ENCODE measurements at places on chromosomes 6 and 20.

DNA sequence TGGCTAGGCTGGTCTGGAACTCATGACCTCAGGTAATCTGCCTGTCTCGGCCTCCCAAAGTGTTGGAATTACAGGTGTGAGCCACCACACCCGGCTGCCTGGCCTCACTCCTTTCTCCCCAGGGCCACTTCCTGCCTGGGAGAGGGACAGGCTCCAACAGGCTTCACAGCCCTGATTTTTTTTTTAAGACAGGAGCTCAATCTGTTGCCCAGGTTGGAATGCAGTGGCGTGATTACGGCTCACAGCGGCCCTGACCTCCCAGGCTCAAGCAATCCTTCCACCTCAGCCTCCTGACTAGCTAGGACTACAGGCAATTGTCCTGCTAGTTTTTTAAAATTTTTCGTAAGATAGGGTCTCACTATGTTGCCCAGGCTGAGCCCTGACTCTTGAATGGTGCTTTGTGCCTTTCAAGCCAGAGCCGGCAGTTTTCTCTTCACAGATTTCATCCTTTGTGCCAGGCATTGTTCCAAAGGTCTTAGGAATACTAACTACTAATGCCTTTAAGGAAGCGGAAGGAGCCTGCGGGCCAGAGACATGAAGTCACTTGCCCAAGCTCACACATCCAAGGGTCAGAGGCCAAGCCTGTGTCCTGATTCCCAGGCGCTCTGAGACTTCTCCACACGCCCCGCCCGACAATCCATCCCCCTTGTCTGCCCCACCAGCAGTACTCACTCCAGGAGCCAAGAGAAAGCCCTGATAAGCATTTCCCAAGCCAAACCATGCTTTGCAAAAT lies 19.2 kb downstream of the CAPN11 start:
- H3K27me3 ChIP-seq = peaks cover 11% of the 10 kb centered on the region
- no peak for DNase-seq

- no peak overlapping the region for H3K27ac ChIP-seq
- DNase-seq = no peak
- H3K4me3 ChIP-seq = no peak overlapping the region
- peaks cover 8% of the 10 kb centered on the region for H3K36me3 ChIP-seq
These were observed 9.0 kb downstream of the EXOC2 start for GRCh38 chr6:683742-684440.

GRCh38 chr6:145028144-145028818 lies 707.0 kb downstream of the EPM2A start:
- no peak for DNase-seq
- H3K36me3 ChIP-seq = no peaks in the 10 kb centered on the region
- H3K27me3 ChIP-seq = peaks cover 14% of the 10 kb centered on the region
- no peaks in the 10 kb centered on the region for H3K4me1 ChIP-seq

GRCh38 chr6:107657755-107658461 lies 166.2 kb downstream of the SCML4 start:
- no peak overlapping the region for H3K27ac ChIP-seq
- peaks cover 19% of the 10 kb centered on the region for H3K4me1 ChIP-seq
- H3K27me3 ChIP-seq = peaks cover 1% of the 10 kb centered on the region
- H3K4me3 ChIP-seq = no peak overlapping the region
- peak; percentile 84 for DNase-seq
- no peaks in the 10 kb centered on the region for H3K36me3 ChIP-seq

DNA sequence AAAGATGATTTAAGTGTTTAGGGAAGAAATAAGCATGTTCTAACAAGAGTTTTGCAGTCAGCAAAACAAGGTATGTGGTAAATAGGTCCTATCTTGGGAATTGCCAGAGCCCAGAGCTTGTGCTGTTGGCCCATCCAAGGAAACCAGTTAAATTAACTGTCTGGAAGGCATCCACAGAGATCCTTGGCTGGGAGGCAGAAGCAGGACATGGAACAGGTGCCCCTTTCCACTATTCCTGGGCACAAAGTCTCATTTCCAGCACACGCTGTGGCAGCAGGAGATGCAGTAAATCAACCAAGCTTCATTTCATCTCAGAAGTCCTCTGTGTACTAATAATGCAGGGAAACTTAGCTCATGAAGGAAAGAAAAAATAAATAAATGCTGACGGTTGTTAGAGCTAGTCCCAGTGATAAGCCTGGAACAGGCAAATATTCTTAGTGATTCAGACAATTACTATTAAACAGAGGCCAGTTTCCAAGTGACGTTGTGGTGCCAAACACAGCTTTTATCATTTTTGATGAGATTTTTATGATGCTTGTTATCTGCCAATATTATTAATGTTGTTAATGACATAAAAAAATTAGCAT lies 39.8 kb upstream of the SNAP25 start:
- H3K4me1 ChIP-seq = no peaks in the 10 kb centered on the region
- peaks cover 10% of the 10 kb centered on the region for H3K27me3 ChIP-seq
- no peak overlapping the region for H3K4me3 ChIP-seq
- H3K36me3 ChIP-seq = no peaks in the 10 kb centered on the region

DNA sequence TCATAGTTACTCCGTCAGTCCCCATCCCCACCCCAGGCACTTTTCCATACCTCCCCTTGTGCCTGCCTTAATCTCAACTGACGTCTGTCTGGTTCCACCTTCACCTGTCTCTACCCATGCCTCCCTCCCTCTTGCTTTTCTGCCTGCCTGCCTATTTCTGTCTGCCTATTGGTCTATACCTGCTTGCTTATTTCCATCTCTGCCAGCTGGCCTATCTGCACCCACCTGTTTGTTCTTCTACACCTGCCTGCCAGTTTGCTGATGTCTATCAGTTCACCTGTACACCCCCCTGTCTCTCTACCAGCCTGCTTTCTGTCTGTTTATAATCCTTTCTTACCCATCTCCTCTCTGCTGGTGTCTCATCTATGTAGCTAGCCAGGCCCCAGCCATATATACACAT lies 87.5 kb downstream of the RALGAPA2 start:
- H3K27ac ChIP-seq = no peak overlapping the region
- no peaks in the 10 kb centered on the region for H3K27me3 ChIP-seq
- no peak overlapping the region for H3K4me3 ChIP-seq
- peaks cover 17% of the 10 kb centered on the region for H3K36me3 ChIP-seq
- H3K4me1 ChIP-seq = no peaks in the 10 kb centered on the region

Measured in activated CD4-positive, alpha-beta memory T cell treated with anti-CD3 and anti-CD28 coated beads for 36 hours (primary cell).